ENCODE measurements at places on chromosomes 12 and 14.

- no peak for DNase-seq
Measured at GRCh38 chr12:116427200-116427930, 131.8 kb upstream of the MAP1LC3B2 start.

GRCh38 chr12:100963381-100963780, 168.8 kb downstream of the ANO4 start:
- no peak for DNase-seq

- DNase-seq = no peak
Measured at GRCh38 chr12:11397366-11397765, 2.0 kb upstream of the PRB2 start.

GRCh38 chr12:82027612-82028011, 268.5 kb upstream of the PPFIA2 start:
- no peak for DNase-seq

GRCh38 chr14:75292101-75292563, 13.5 kb downstream of the FOS start:
- no peak for DNase-seq

DNA sequence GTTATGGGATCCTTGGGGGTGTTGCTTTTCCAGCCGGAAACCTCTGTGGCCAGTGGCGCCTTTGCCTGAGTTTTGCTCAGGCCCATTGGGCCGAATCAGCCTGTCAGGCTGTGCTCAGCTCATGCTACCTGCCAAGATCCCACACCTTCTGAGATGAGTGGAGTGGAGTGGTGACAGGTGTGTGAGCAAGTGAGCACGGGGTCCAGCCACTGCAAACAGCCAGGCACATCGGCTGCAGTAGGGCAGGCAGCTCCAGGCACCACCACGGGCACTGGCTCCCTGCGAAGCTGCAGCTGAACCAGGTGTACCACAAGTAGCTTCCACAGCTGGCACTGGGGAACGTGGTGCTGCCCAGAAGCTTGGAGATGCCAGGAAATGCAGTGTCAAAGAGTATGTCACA, 21.1 kb upstream of the WDR89 start:
- no peak for DNase-seq

GRCh38 chr12:80954857-80955520, 17.3 kb upstream of the LIN7A start:
- DNase-seq = no peak

GRCh38 chr14:44112774-44113460, 394.2 kb downstream of the FSCB start:
- DNase-seq = no peak

- no peak for DNase-seq
Measured at GRCh38 chr12:67877727-67878126, 111.5 kb upstream of the IFNG-AS1 start.

DNA sequence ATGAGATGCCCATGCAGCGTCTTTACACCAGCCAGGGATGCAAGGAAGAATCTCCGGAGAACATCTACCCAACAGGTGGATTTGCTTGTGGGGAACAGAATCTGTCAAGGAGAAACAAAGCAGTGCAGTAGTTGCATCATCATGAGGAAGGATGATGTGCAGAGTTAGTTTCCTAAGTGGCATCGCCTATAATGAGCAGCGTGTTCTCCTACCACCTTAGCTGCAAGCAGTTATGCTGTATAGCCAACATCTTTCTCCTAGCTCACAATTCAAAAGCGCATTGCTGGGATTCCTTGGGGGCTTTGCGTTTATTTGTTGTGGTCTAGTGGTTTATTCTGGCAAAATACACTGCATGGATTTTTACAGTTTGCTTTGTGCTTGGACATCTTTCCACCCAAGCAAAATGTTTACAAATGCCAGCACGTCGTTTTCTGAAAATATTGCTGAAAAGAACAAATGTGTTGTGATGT, 233.0 kb downstream of the RGS6 start:
- no peak for DNase-seq

- no peak for DNase-seq
Measured at GRCh38 chr12:47650469-47650868, 55.4 kb downstream of the RPAP3 start.

GRCh38 chr12:1501695-1502378, 92.5 kb downstream of the FBXL14 start:
- no peak for DNase-seq

DNA sequence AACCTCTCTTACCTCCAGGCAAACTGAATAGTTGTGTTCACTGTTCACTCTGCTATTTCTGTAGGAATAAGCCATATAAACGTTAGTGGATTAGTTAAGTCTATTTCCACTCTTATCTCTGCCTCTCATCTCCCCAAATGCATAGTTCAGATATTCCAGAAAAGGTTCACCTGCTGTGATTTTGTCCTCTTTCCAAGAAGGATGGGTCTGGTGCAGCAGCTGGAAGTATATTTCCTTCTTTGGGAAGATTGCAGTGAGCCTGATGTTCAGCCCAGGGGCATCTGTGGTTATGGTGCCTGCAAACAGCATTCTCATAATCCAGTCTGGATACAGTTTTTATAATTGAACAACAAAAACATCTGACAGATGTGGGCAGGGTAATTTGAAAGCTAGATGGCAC, 97.7 kb downstream of the TPH2 start:
- DNase-seq = no peak
